Stomach (tissue), 19 donors: ENCODE measurements at places on chromosomes 1 and 21. TPM values are rescaled to one million over a fixed set of nuclear protein-coding genes. Genes with fewer than 3 reads are reported as not detected.
A peak's percentile ranks its signal among the peaks of the same experiment; 100 is the strongest.

DNA sequence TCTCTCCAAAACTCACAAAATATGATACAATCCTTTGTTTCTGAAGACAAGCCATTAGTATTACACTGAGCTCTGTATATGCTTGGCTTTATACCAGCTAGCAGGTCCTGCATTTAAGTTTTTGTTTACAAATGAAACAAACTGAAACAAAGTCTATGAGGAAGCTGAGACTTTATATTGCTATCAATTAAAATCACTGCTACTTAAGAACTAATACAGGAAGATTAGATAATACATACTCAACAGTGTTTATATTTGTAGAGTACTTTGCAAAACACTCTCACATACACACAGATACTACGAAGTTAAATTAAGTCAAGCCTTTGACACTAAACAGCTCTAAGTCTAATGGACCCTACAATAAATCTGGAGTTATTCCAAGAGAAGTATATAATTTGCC is 247.4 kb downstream of the CRB1 start:
- no peak overlapping the region for H3K4me3 ChIP-seq
- H3K4me1 ChIP-seq: no peaks in the 10 kb centered on the region
- peaks cover 16% of the 10 kb centered on the region for H3K36me3 ChIP-seq
- no peaks in the 10 kb centered on the region for H3K27me3 ChIP-seq
- DNase-seq: no peak
- no peak overlapping the region for H3K27ac ChIP-seq

GRCh38 chr1:27906759-27907158 is 28.0 kb upstream of the SMPDL3B start:
- no peak for DNase-seq
- no peaks in the 10 kb centered on the region for H3K4me1 ChIP-seq
- H3K36me3 ChIP-seq: peaks cover 98% of the 10 kb centered on the region
- no peaks in the 10 kb centered on the region for H3K27me3 ChIP-seq
- no peak overlapping the region for H3K27ac ChIP-seq

The UFC1 gene
- 40.9 TPM for total RNA-seq

DNA sequence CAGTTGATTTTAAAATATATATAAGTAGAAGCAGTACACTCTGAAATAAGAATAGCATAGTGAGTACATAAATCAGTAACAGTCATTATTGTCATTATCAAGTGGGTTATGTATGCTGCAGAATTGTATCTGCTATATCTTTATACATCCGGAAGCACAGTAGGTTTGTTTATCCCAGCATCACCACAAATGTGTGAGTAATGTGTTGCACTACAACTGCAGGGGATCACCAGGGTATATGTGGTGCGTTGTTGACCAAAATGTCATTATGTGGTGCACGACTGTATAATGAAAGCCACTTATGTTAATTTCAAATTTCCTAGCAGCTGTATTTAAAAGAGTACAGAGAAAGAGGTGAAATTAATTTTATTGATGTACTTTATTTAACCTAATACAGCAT is 87.7 kb upstream of the GADD45A start:
- no peaks in the 10 kb centered on the region for H3K27me3 ChIP-seq
- no peak overlapping the region for H3K27ac ChIP-seq
- DNase-seq: no peak
- no peak overlapping the region for H3K4me3 ChIP-seq

DNA sequence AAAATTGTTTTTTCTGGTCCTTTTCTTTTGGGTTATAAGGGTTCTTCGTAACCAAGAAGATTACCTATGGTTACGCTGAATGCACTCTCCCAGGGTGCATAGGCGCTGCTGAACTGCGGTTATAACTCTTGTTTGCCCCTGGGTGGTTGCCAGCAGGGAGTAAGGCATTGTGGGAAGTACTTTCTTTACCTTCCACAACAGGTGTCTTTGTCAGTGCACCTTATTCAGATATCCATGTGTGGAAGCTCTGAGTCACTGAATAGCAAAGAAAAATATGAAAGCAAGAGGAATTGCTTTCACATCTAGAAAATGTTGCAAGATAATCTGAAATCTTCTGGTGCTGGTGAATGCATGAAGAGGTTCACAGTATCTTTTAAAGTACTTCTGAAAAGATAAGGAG is 124.4 kb upstream of the CACYBP start:
- H3K4me1 ChIP-seq: no peaks in the 10 kb centered on the region
- DNase-seq: peak; percentile 89
- H3K4me3 ChIP-seq: peak overlapping the region; percentile 25
- peak overlapping the region; percentile 67 for H3K27ac ChIP-seq
- no peaks in the 10 kb centered on the region for H3K27me3 ChIP-seq
- H3K36me3 ChIP-seq: no peaks in the 10 kb centered on the region

DNA sequence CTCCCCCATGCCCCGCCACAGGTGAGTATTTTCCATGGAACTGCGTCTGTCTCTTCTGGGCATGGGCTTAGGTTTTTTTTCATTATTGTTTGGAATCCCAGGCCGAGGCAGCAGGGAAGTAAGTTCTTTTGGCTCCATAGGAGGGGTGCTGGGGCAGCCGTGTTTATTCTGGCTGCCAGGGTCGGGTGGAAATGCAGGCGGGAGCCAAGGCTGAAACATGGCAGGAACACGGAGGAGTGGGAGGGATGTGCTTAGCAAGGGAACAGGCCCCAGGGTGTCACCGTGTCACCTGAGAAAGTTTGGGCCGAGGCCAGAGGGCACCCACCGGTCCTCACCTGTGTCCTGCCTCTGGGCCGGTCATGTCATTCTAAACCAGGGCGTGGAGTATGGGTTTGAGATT is 4.5 kb upstream of the DHRS3 start:
- H3K27me3 ChIP-seq: no peaks in the 10 kb centered on the region
- peak overlapping the region; percentile 69 for H3K27ac ChIP-seq
- DNase-seq: no peak

DNA sequence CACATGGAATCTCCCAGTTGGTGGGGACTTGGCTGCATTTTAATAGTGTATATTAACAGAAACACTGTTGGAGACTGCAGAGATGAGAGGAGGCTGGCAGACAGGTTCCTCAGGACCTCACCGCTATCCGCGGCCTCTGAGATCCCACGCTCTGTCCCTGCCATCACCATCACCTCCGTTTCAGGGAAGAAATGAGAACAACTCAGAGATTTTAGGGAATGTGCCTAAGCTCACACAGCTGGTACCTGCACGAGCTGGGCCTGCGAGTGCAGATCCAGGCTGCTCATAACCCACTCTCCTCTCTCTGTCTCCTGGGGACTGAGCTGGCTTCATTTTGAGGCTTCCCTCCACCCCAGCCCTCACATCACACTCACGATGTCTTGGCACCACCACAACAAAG is 62.0 kb downstream of the UMODL1 start:
- H3K27ac ChIP-seq: no peak overlapping the region
- no peak overlapping the region for H3K4me3 ChIP-seq
- H3K27me3 ChIP-seq: no peaks in the 10 kb centered on the region
- no peaks in the 10 kb centered on the region for H3K36me3 ChIP-seq
